NCI-H774 (cell line): ENCODE measurements at places on chromosomes 7 and 10.

- no peak for DNase-seq
These were observed 243.0 kb upstream of the FZD8 start for GRCh38 chr10:35885076-35885475.

DNA sequence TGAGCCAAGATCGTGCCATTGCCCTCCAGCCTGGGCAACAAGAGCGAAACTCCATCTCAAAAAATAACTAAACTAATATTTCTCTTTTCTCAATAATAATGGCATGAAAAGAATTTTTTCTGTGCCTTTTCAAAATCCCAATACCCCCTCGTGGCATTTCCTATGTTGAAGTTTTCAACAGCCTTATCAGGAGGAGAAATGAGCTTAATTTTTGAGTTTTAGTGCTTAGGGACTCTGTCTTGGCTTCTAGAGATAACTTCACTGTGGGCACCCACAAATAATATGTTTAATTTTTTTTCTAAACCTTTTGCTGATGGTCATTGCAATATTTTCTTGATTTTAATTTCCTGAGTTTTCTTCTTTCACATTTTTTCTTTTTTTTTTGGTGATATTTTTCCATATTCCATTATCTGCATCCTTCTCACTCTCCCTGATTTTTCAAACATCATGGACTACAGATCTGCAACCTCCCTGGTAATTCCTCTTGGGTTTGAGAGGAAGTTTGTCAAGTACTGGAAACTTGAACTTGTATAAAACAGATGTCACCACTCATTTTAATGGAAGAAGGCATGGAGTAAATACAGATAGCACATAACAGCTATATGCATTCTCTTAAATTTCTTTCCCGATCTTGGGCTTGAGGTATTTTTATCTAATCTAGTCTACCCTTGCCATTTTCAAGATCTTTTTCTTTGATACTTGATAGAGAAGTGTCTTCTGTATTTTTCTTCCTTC lies 84.0 kb downstream of the KAT6B start:
- no peak for DNase-seq

DNA sequence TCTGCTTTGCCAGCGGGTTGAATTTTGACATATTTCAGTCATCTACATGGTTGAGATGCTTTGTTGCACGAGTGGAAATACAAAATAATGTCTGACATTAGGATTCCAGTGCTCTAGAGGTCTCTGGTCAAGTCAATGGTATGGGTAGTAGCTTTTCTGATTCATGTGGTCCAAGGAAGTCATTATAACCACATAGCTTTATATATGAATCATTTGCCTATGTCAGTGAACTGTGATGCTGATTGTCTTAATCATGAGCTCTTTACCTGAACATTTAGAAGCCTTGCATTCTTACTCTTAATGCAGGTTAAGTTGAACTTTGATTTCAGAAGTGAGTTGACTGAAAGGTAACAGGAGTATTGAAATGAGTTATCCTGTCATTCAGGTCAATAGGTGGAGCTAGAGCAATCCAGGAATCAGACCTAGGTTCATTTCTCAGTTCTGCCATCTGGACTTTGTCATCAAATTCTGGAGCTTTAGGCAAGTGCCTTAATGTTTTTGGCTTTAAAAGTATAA lies 3.3 kb downstream of the MAPK8 start:
- no peak for DNase-seq

DNA sequence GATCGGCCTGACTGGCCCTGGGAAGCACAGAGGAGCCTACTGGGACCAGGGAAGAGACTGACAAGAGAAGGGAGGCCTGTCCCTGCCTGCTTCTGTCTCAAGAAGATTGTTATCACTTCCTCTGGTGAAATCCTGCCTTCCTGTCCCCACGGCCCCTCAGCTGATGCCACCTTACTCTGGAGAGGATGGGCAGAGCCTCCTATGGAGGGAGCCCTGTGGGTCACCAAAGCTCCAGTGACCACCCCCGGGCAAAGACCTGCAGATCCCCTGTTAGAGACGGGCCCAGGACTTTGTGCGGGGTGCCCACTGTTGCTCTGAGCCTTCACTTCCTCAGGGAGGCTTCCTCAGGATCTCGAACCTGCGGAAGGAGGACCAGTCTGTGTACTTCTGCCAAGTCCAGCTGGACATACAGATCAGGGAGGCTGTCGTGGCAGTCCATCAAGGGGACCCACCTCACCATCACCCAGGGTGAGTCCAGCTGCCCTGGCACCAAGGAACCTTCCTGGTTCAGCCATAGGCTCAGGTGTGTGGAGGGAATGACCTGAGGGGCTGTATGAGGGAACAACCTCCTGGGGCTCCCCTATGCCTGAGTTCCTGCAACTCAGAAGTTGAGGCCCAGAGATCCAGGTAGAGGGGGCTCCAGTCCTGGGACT lies 1.4 kb upstream of the PILRB start:
- no peak for DNase-seq

GRCh38 chr10:70284542-70285475 lies 1.0 kb upstream of the NPFFR1 start:
- DNase-seq = no peak

- peak; percentile 19 for DNase-seq
These were observed 21.5 kb downstream of the POLL start for GRCh38 chr10:101566333-101567164.

DNA sequence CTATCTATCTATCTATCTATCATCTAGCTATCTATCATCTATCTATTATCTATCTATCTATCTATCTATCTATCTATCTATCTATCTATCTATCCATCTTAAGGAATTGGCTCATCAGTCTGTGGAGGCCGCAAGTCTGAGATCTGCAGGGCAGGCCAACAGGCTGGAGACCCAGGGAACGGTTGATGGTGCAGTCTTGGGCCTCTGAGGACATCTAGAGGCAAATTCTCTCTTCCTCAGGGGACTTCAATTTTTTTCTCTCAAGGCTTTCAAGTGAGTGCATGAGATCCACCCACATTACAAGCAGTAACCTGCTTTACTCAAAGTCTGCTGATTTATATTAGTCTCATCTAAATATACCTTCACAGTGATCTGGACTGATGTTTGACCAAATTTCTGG lies 197.0 kb downstream of the GLRX3 start:
- DNase-seq = no peak

- no peak for DNase-seq
These were observed 14.0 kb upstream of the SLC18A2 start for GRCh38 chr10:117226813-117227451.

DNA sequence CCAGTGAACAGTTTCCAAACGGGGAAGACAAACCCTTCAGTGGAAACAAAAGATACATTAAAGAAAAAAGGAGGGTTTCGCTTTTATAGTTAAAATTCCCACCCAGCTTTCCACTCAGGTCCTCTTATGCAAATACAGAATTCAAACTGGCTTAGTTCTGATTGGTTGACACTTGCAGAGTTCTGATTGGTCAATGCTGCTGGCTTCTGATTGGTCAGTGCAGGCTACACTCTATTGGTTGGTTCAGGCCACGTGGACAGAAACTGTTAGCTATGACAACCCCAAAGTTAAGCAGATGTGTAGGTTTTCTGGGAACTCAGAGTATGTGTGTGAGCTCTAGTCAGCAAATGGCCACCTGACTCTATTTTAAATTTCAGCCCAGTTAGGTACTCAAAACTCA lies 80.0 kb downstream of the FBXL13 start:
- DNase-seq = no peak

DNA sequence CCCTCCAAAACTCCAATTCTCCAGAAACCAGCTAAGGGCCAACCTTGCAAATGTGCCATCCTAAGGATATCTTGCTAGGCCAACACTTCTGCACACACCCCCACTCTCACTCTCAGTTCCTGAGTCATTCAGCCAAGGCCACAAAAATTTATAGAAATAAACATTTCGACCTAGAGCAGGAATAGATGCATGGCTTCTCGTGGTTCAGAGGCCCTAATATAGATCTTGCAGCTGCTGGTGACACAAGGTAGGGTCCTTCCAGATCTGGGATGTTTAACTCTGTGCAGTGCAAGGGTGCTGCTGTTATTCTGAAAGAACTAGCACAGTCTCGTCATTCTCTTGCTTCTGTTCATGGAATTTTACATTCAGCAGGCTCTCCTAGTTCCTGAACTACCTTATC lies 369.3 kb downstream of the CALN1 start:
- DNase-seq = no peak
